ENCODE measurements at places on chromosomes 3 and 15.
A peak's percentile ranks its signal among the peaks of the same experiment; 100 is the strongest.

GRCh38 chr15:64438653-64439447 lies 21.5 kb upstream of the ZNF609 start:
- DNase-seq = no peak

DNA sequence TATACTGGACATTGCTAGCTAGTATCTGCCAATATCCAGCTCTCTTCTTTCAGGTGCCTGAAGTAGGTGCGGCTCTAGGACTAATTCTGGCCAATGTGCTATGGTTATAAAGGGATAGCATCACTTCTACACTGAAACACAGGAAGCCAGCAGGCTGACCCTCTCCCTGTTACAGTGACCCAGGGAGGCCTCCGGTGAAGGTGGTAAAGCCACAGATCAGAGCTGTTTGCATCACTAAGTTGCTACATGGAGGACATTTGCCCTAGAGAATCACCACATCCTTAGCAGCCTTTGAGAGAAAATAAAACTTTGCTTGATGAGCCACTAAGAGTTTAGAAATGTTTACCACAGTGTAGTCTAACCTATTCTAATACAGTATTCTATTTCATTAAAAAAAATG lies 161.4 kb downstream of the CHST2 start:
- no peak for DNase-seq

GRCh38 chr15:71093054-71094024 lies 21.9 kb upstream of the THSD4 start:
- no peak for DNase-seq

GRCh38 chr3:149879872-149880271 lies 66.9 kb downstream of the RNF13 start:
- peak; percentile 32 for DNase-seq

GRCh38 chr3:124092811-124093210 lies 100.9 kb upstream of the ROPN1 start:
- DNase-seq = peak; percentile 83
